Activated CD8-positive, alpha-beta memory T cell treated with anti-CD3 and anti-CD28 coated beads, Interleukin-2, amount 10 ng/mL, durations not matched to agents 7 days and 5 days (primary cell): ENCODE measurements at places on chromosomes 13 and 19. TPM values are rescaled to one million over a fixed set of nuclear protein-coding genes. Genes with fewer than 3 reads are reported as not detected.

The GJB2 gene
- total RNA-seq: 4.0 TPM

The RPS15 gene
- 1,331 TPM for total RNA-seq

The B3GLCT gene
- 4.2 TPM for total RNA-seq

The SPPL2B gene
- 63.2 TPM for total RNA-seq
